T-helper 22 cell (primary cell): ENCODE measurements at places on chromosomes 5 and 9.

DNA sequence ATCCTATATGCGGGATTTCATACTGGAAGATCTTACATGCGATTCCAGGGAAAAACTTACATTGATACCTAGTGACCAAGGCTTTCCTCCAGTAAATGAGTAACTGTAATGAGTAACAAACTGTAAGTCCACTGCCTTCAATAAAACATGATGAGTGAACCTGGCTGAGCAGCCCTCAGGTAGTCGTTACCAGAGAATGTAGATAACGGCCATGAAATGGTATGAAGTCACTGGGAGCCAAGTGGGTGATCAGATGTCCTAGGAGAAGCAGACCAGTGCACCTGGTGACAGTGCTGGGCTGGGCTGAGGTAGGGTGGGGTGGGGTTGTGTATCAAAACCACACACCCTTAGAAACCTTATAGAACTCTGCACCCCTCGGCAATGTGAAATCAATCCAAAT lies 203.6 kb downstream of the ALDH1A1 start:
- DNase-seq, result no peak

DNA sequence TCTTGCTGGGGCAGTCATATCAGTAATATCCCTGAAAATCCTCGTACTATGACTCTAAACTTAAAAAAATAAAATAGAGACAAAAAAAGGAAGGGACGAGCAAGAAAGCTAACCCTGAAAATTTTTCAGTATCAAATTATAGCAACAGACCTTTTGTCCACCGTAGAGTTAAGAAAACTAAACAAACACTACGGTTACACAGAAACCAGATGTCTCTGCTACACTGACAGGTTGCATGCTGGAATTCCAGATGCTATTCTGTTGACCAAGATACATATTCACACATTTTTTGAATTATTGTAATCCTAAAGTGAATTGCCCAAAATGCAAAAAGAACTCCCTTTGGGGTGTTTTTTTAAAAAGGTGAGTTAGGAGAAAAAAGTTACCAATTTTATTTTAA lies 66.9 kb upstream of the SELENOP start:
- no peak for DNase-seq

- no peak for DNase-seq
Measured at GRCh38 chr9:124693403-124693802, 77.7 kb downstream of the NR6A1 start.

GRCh38 chr5:60852317-60852716 lies 8.2 kb upstream of the ELOVL7 start:
- no peak for DNase-seq

- DNase-seq, result no peak
Measured at GRCh38 chr9:20252778-20253177, 369.5 kb downstream of the MLLT3 start.

DNA sequence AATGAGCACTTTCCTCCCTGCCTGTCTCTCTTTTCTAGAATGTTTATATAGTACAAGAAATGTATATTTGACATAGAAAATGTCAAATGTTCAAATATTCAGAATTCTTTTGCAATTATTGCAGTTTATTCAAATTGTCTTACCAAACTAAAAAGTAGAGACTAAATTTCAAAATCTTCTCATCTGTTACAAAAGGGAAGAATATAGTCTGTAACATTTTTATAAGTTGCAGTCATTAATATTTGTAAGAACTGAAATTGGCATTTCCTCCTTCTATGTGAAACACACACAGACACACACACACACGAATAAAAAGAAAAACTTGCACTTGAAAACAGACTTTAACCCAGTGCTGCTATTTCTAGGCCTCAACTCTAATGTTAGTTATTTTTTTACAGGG lies 56.4 kb downstream of the NR3C1 start:
- DNase-seq, result no peak

- DNase-seq, result no peak
Measured at GRCh38 chr9:72315510-72316311, 49.3 kb downstream of the ZFAND5 start.

DNA sequence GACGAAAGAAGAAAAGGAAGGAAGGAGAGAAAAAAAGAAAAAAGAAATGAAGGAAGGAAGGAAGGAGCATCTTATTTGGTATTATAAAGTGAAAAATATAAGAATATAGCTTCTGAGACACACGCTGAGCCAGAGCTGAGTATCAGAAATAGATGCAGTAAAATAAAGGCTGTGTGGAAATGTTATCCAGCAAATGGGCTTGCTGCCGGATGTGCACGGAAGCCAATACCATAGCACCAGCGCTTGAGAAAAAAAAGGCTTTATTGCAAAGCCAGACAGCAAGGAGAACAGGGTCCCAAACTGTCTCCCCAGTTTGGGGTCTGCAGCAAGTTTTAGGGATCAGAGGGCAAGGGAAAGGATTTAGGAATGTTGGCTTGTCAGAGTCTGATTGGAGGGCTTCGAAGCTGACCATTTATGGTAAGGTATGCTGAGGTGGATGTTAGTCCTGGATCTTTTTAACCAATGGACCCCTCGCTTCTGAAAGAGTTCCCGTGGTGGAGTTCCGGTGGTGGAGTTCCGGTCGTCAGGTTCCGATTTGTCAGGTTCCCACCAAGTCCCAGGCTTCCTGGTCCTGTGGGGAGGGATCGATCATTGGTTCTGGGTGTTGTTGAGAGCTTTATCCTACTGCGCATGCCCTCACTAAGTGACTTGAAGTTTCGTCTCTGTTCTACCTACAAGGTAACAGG lies 70.4 kb downstream of the SFXN1 start:
- no peak for DNase-seq

DNA sequence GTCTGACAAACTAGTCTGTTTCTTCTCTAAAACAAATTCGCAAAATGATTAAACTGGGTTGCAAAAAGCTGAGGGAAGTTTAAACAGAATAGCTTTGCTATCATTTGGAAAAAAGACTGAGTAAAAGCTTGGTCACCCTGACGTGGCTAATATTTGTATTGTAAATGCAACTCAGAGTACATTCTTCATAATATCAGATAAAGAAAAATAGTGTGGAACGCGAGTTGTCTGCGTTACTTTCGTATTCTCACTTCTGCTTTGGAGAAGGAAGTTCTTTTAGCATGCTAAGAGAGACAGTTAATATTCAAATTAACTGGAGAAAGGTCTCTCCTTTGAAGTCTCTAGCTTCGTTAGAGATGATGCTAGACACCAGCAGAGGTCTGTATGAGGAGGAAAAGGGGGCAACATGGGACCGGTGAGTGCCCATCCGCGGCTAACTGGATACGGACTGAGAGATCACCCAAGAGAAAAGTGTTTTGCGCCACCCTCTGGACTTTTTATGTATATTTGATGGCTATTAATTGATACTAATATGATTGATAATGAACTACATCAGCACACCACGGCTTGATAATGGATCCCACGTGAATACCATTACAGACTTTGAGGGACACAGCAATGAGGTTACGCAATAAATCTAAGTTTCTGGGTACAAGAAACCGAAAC lies 2.9 kb upstream of the CNTRL start:
- DNase-seq, result peak; percentile 5
